Midbrain (tissue), 1 donor: ENCODE measurements at places on chromosomes 5 and 9.

DNA sequence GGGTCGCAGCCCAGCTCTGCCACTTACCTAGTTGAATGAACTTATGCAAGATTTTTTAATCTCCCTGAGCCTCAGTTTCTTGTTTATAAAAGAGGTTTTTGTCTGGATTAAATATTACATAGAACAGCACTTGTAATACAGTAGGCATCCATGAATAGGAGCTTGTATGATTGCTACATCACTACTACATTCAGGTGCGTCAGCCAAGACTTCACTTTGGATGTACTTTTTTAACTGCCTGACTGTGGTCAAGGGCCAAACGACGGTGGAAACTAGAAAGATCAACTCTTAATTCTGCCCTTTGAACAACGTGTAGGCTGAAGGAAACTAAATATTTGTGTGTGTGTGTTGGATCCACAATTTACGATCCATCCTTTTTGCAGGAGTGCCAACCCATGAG is 172.8 kb downstream of the RFK start:
- DNase-seq, result no peak

GRCh38 chr5:132764671-132765238 is 12.3 kb downstream of the SEPTIN8 start:
- DNase-seq, result no peak

DNA sequence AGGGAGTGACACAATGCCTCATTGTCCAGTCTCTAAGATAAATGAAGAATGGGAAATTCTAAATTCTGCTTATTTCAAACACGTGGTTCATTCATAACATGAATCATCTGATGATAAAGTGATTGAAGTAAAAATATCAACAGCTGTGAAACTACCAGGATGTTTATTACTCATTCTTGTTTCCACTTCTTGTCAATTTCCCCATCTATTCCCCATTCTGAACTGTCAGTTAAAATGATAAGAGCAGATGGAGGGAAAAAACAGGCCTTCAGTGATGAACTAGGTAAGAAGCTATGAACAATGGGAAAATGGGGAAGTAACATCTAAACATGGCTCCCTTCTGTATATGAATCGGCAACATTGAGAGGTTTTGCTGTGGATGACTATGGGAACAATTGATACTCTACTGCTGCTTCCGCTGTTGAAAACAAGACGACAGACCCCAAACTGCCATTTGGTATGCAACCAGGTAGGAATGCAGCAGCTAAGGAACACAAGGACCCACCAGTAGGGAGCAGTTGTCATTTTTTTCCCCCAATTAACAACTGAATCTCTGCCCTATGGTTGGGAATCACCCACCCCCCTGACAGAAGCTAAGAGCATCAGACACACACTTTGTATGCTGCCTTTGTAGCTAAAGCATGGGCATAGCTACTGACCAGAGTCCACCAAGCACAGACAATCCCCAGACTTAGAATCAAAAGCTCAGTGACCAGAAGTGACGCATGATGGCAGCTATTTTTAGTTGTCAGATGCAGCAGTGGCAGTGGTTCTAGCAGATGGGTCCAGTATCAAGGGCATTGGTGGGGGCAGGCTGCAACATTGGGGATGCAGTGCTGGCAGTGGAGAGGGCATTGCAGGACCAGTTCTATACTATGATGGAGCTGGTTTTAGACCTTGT is 52.9 kb upstream of the ZNF366 start:
- DNase-seq, result no peak

GRCh38 chr5:11509793-11510192 is 394.5 kb downstream of the CTNND2 start:
- no peak for DNase-seq

GRCh38 chr5:107864793-107865192 is 194.1 kb upstream of the EFNA5 start:
- no peak for DNase-seq

DNA sequence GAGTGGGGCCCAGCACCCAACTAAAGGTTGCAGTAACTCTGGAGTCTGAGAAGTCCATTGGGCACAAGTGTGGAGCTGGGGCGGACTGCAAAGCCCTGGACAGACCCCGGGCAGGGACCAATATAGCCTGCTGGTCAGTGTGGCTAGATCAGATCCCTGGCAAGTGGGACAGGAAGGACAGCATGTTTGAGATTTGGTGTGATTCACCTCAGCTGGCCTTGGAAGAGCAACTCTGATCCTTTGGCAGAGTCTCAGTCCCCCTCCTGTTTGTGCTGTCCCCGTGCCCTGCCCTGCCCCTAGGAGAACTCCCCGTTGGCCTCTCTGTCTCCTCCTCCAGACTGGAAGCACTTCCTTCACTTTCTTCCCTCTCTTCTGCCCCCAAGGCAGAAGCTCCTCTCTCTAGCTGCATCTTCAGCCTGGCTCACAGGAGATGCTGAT is 255.3 kb downstream of the FSTL4 start:
- DNase-seq, result no peak

DNA sequence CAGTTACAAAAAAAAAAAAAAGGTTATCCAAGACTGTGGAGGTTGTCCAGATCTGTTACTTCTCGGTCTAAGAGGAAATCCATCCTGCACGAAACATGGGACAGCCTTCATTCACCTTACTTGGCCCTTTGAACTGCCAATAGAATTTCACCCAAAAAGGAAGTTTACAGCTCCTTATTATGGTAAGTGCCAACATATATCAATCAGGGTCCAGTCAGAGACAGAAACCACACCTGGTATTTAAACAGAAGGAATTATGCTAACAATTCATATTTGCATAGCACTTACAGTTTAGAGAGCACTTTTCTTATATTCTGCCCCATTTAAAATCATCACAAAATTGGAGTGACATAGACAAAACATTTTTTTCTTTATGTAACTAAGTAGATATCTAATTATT is 93.6 kb upstream of the PTPN3 start:
- DNase-seq, result no peak

DNA sequence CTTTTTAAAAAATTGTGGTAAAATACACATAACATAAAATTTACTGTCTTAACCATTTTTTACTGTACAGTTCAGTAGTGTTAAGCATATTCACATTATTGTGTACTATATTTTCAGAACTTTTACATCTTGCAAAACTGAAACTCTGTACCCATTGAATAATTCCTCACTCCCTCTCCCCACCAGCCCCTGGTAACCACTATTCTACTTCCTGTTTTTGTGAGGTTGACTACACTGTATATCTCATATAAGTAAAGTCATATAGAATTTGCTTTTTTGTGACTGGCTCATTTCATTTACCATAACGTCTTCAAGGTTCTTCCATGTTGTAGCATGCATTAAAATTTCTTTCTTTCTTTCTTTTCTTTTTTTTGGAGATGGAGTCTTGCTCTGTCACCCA is 87.0 kb downstream of the LNPEP start:
- no peak for DNase-seq

DNA sequence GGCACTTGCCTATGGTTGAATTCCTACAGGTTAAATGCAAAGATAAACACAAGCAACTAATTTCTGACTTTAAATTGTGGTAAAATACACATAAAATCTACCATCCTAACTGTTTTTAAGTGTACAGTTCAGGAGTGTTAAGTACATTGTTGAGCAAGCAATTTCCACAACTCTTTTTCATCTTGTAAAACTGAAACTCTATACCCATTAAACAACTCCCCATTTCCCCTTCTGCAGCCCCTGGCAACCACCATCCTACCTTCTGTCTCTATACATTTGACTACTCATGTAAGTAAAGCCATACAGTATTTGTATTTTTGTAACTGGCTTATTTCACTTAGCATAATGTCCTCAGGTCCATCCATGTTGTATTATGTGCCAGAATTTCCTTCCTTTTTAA is 38.5 kb upstream of the STX17 start:
- DNase-seq, result no peak

DNA sequence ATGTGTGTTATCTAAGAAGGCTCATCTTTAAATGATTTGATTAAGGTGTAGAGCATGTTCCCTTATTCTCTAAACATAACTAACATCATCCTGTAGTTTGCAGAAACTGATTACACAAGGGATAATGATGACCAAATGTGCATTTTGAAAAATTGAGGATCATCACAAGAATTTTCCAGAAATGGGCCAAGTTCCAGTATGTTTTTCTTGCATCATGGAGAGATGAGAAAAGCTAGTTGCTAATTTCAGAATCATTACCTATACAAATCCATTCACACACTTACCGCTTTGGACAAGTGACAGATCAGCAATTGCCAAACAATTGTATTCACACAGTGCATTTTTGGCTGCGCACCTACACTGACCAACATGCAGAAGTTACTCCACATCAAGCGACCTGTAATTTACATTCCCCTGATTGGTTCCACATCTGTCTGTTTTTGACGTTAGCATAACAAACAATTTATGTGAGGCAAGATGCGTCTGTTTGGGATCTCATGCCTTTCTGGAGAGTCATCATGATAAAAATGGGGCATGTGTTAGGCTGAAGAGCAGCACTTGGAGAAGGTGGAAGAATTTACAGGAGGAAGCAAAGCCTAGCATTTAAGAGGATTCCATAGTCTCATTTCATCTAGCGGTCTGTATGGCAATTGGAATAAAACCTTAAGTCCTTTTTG is 2.8 kb upstream of the BNC2 start:
- DNase-seq, result no peak

- no peak for DNase-seq
These were observed 78.4 kb upstream of the IL6ST start for GRCh38 chr5:56072863-56073766.

DNA sequence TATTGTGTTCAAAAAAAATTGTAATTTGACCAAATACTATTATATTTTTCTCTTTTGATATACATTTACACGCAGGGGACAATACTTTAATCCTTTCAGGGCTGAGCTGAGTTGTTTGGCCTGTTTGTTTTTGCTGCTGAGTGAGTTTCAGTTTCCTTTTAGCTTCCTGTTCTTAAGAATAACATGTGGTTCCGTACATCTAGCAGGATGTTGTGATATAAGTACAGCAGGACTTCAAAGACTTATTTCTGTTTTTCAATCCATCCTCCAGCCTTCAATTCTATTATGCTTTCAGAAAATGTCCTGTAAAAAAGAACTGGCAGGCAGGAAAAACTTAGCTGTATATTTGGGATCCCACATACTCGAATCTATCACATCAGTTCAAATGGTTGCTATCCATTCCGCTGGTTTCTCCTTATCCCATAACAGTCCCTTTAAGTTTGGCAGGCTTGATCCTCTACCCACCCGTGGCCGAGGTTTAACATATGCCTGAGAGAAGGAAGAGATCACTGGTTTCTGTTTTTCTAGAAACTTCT is 1037.3 kb upstream of the ACO1 start:
- peak; percentile 10 for DNase-seq

- no peak for DNase-seq
These were observed 286.8 kb upstream of the PANK3 start for GRCh38 chr5:168865968-168866367.

- DNase-seq, result no peak
These were observed 5.0 kb downstream of the LAMC3 start for GRCh38 chr9:131013771-131014676.
